ENCODE measurements at places on chromosomes 2 and 18.

DNA sequence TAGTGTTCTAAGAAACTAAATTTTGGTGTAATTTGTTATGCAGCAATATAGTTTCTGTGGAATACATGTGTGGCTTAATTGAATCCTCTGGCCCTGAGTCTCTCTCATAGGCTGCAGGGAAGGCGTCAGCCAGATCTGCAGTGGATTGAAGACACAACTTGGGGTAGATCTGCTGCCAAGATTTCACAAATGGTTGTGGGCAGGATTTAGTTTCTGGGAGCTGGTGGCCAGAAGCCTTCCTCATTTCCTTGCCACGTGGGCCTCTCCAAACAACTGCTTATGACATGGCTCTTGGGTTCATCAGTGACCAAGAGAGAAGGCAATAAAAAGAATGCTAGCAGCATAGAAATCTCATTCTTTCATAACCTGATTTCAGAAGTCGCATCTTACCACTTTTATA lies 28.2 kb downstream of the CCDC102B start:
- DNase-seq: no peak

- DNase-seq: no peak
These were observed 8.8 kb upstream of the AOX1 start for GRCh38 chr2:200577027-200577426.

DNA sequence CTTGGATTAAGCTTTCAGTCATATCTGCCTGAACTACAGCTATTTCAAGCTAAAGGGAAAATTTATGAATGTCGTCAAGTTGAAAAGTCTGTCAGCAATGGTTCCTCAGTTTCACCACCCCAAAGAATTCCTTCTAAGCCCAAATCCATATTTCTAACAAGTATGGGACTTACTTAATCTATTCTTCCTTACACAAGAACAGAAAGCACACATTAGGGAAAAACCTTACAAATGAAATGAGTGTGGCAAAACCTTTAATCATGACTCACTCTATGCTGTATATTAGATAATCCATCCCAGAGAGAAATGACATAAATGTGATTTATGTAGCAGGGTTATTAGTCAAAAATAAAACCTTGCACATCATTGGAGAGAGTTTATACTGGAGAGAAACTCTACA lies 78.9 kb downstream of the RAB31 start:
- DNase-seq: no peak

GRCh38 chr18:34493566-34494358 lies 216.3 kb upstream of the DTNA start:
- no peak for DNase-seq

- DNase-seq: no peak
These were observed 58.4 kb upstream of the GLI2 start for GRCh38 chr2:120677221-120677620.

DNA sequence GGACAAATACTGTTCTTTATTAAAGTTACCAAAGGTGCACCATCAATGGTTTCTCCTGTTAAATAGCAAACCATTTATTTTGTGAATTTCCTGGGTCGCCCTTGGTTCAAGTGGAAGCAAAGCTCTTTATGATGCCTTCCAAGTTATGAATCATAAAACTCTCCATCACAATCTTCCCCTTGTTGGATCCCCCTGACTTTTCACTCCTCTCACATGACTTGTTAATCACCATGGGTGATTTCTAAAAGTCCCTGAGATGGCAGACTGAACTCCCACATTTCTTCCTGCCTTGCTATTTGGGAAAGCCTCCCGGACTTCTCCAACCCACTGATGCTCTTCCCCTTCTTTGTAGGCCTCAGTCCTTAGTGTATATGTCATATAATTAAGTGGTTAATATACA lies 176.0 kb downstream of the THADA start:
- no peak for DNase-seq

GRCh38 chr2:240499309-240500301 lies 58.2 kb downstream of the ANKMY1 start:
- DNase-seq: no peak

DNA sequence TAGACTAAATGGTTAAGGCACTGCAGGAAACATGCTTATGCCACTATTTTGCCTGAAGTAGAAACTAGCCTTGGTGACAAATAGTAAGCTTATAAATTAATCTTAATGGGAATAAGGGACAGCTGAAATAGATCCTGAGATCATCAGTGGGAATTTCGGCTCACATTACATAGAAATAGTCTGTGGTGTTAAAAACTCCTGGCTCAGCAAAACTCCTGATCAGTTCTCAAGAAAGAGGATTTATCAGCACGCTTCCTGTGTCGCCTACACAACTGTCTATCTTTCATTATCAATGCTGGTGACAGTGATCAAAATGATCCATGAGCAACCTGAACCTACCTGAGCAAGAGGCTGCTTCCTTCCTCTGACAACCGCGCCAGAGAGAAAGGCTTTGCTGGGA lies 17.0 kb upstream of the DNER start:
- DNase-seq: no peak

- DNase-seq: peak; percentile 52
These were observed 568 bp downstream of the ARL5A start for GRCh38 chr2:151827564-151828142.

DNA sequence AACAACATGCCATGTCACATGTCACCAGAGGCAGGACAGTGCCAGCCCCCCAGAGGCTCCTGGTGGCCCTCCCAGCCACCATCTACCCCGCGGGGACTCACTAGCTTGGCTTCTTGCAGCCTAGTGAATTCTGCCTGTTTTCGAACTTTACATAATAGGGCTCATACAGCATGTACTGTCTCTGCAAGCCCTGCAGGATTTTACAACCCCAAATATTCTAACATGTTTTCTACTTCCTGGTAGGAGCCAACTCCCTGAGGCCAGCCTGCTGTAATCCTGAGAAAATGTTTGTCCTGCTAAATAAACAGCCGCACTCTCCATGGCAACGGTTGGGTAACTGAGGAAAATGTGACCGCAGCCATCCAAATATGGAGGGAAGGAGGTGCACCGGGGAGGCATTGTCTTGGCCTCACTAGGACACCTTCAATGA lies 2.7 kb downstream of the PER2 start:
- DNase-seq: no peak

GRCh38 chr2:111944531-111945210 lies 46.3 kb downstream of the MERTK start:
- DNase-seq: no peak

DNA sequence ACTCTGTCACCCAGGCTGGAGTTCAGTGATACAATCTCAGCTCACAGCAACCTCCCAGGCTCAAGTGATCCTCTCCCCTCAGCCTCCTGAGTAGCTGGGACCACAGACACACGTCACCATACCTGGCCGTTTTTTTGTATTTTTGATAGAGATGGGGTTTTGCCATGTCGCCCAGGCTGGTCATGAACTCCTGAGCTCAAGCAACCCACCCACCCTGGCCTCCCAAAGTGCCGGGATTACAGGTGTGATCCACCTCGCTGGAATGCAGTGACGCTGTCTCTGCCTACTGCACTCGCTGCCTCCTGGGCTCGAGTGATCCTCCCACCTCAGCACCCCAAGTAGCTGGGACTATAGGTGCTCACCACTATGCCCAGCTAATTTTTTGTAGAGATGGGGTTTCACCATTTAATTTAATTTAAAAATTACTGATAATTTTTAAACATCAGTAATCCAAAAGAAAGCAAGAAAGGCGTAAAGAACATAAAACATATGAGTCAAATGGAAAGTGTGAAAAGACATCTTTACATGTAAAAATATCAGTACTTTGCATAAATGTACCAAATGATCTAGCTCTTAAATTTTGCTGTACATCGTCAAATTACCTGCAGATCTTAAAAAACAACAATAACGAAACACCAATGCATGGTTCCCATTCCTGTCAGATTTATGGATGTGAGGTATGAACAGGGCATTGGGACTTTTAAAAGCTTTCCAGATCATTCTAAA lies 2.8 kb upstream of the ZNF236 start:
- DNase-seq: no peak

GRCh38 chr2:224938651-224939182 lies 103.6 kb downstream of the DOCK10 start:
- DNase-seq: no peak

- no peak for DNase-seq
These were observed 321.4 kb downstream of the CDH2 start for GRCh38 chr18:27855486-27855885.

DNA sequence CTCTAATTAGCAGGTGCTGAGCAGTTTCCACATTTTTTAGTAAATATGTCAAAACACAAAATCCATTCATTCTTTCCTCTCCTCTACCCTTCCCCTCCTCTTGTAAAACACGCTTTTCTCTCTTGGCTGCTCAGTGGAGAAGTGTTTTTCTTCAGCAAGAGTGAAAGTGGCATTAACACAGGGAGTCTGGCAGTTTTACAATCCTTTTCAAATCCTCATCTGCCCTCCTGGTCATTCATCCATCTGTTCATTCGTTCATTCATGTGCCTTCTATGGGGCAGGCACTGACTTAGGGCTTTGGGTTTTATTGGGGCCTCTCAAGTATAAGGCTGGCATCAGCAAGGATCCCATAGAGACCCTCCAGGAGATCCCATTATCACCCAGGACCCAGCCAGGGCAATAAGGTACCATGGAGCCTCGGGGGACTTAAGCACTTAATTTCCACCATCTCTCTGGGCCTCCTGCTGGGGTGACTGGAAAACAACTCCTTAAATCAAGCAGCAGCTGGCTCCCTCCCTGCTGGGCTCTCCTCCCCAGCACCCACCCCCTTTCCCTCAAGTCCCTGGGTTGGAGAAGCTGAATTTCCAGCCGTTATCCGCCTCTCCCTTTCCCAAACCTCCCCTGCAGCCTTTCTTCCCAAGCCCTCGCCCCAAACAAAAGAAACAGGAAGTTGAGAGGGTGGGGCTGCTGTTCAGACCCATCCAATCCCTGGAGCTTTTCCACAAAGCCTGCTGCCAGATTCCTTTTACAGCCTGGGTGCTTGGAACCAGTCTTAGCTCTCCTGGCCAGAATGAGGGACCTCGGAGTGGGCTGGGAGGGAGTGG lies 32.6 kb downstream of the MARCHF4 start:
- DNase-seq: no peak

DNA sequence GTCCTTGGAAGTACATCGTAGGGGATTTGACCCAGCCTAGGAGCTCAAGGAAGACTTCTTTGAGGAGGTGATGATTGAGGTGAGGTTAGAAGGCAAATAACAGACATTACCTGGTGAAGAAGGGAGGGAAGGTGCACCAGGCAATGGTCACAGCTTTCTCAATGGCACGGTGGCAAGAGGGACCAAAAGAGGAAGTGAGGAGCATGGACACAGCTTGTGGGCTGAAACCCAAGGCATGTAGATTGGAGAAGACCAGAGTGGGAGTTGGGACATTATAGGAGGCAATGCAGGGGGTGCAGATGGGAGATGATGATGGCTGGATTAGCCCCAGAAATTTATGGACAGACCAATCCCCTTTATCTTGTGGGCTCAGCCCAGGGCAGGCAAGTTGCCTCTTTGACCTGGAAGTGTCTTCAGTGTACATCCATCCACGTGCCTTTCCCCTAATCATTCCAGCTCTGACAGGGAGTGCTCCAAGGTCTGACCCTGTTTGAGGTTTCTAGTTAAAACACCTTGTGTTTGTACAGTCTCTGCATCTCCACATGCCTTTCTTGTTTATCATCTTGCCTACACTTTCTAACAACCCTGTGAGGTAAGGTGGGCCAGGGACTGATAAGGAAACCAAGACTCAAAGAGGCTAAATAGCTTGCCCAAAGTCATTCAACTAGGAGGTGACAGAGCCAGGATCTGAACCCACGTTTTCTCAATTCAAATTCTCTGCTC lies 59.1 kb downstream of the NRP2 start:
- DNase-seq: no peak

- DNase-seq: no peak
These were observed 52.1 kb upstream of the EPB41L5 start for GRCh38 chr2:119960821-119961220.

- DNase-seq: no peak
These were observed 25.1 kb upstream of the IL1R1 start for GRCh38 chr2:102117472-102117858.

DNA sequence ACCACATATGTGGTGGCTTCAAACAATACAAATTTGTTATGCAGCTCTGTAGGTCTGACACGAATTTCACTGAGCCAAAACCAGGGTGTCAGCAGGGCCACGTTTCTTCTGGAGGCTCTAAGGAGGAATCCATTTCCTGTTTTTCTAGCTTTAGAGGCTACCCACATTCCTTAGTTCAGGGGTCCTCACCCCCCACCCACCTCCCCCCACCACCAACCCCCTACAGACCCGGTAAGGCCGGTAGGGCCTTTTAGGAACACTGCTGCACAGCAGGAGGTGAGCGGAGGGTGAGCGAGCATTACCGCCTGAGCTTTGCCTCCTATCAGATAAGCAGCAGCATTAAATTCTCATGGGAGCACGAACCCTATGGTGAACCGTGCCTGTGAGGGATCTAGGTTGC lies 10.6 kb upstream of the SLC39A10 start:
- no peak for DNase-seq

DNA sequence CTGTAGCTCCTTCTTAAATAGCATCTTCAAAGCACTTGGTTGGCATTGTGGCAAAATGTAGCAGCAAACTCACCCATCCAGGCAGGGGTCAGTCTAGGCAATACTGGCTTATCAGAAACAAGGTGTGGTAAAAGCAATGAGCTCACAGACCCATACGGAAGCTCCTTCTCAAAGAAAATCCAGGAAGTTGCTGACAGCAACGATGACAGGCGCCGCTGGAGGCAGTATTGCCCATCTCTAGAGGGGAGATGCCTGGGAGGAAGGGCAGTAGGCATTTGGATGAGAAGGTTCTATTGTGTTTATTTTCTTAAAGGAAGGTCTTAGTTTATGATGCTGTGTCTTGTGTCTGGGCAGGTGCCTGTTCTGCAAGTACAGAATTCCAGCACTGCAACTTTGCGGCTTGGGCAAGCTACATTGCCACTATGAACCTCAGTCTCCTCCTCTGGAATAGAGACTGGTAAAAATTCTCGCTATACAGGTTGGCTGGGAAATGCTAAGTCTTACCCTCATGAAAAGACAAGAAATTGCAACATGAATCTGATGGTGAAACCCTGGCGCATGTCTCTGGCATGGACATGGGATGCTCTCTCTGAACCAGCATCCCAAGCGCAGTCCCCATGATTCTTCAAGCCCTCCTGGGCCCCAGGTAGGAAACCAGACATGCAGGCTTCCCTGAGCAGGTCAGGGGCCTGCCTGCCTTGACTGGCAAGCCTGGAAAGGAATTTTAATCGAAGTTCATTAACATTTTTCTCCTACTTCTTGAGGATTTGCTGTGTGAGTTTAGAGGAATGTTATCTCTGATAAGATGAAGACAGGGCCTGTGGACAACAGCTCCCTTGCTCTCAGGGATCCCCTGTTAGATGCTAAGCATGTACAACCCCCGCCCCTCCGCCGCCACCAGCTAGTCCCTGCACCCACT lies 156.0 kb downstream of the TFCP2L1 start:
- peak; percentile 27 for DNase-seq

- DNase-seq: no peak
These were observed 104.7 kb upstream of the OTOS start for GRCh38 chr2:240245184-240245583.

- DNase-seq: no peak
These were observed 339.5 kb upstream of the GCFC2 start for GRCh38 chr2:76050196-76050595.

- peak; percentile 82 for DNase-seq
These were observed at the start of gene TSHZ1 for GRCh38 chr18:75210274-75211001. Gene TSHZ1 (plus strand): TSS chr18:75210797. CDS start chr18:75211877, 1,080 bp downstream.

Data from thymus (tissue), 14 donors.